ENCODE measurements at places on chromosomes 16 and 17.

GRCh38 chr17:59874376-59874775 is 18.4 kb downstream of the TUBD1 start:
- no peak for DNase-seq

- no peak for DNase-seq
Observed at GRCh38 chr17:10130263-10130662, 68.1 kb downstream of the GAS7 start.

- DNase-seq = no peak
Observed at GRCh38 chr17:9875441-9875840, 29.6 kb downstream of the RCVRN start.

GRCh38 chr17:45018848-45019711 is 32.4 kb downstream of the DCAKD start:
- no peak for DNase-seq

- no peak for DNase-seq
Observed at GRCh38 chr17:67747681-67748235, 30.0 kb downstream of the NOL11 start.

- no peak for DNase-seq
Observed at GRCh38 chr17:68200689-68201417, 47.0 kb upstream of the AMZ2 start.

Measured in esophagus squamous epithelium (tissue), 5 donors.